ENCODE measurements at places on chromosomes 5 and 9.

GRCh38 chr5:61482980-61483379 is 150.9 kb downstream of the ZSWIM6 start:
- no peaks in the 10 kb centered on the region for H3K27me3 ChIP-seq
- peaks cover 80% of the 10 kb centered on the region for H3K36me3 ChIP-seq
- H3K4me3 ChIP-seq = no peak overlapping the region
- no peak for DNase-seq
- no peak overlapping the region for H3K27ac ChIP-seq
- peaks cover 5% of the 10 kb centered on the region for H3K4me1 ChIP-seq

DNA sequence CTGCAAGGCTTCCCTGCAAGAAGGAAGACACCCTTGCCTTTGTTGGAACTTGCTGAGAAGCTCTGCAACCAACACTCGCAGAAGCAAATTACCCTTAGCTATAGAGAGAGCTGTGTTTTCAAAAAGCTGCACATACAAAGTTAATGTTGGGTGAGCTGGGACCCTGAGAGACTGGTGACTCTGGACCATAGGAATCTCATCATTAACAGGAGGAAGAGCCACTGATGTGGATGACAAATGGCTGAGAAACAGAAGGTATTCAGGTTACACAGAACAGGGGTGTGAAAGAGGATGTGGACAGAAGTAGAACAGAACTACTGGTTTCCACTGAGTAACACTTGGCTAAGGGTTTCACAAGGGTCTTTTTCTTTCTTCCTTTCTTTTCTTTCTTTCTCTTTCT is 493.5 kb downstream of the IRX1 start:
- no peaks in the 10 kb centered on the region for H3K36me3 ChIP-seq
- H3K27me3 ChIP-seq = peaks cover 13% of the 10 kb centered on the region
- peak overlapping the region; percentile 23 for H3K27ac ChIP-seq
- DNase-seq = no peak
- no peak overlapping the region for H3K4me3 ChIP-seq
- H3K4me1 ChIP-seq = peaks cover 5% of the 10 kb centered on the region

DNA sequence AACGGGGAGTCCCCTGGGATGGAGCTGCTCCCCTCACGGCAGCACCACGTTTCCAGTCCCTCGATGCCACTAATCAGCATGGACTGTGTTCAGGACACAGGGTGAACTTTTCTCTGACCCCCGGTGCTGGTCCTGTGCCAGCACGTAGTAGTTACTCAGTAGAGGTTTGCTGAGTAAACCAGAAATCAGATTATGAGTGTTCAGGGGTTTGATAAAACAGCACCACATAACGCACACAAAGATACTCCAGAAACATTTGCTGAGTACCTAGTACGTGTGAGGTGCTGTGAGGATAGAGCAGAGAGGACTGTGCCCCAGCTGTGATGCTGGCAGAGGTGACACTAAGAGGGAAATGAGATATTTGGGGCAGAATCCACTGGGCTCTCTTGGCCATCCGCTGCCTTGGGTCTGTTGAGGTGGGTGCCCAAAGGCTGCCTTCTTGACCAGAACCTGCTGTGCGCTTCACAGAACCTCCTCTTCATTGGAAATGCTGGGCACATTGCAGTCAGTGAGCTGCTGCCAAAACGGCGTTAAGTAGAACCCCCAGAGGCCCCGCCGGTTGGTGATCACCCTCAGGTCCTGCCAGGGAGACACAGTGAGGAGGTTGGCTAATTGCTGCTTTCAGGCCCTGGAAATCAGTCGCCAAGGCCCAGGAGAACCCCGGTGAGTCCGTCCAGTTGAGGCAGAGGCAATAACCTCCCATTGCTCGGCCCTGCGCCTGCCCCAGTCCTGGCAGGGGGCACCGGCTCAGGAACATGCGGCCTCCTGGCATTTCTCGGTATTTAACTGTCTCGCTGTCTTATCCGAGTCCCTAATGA is 49.4 kb downstream of the NEURL1B start:
- H3K4me1 ChIP-seq = peaks cover 13% of the 10 kb centered on the region
- H3K27ac ChIP-seq = no peak overlapping the region
- no peak for DNase-seq
- H3K36me3 ChIP-seq = no peaks in the 10 kb centered on the region

GRCh38 chr9:114014044-114014443 is 64.1 kb downstream of the AMBP start:
- H3K27ac ChIP-seq = no peak overlapping the region
- peaks cover 80% of the 10 kb centered on the region for H3K36me3 ChIP-seq
- DNase-seq = no peak
- H3K27me3 ChIP-seq = no peaks in the 10 kb centered on the region
- no peaks in the 10 kb centered on the region for H3K4me1 ChIP-seq

DNA sequence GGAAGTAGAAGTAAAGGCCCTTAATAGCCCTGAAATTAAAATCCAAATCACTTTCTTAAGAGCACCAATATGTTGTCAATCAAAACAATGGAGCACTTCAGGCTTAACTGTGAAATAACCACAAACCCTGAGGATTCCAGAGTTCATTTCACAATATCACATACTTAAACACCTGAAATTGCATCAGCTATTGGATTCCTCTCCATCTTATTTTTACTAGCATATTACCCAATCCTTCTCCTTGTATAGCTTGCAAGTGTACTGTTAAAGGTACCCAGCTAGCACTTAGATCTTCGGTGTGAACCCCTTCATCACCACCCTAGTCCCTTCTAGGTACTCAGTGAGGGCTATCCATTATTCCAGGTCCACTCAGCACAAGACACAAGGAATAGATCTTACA is 287.3 kb downstream of the EFNA5 start:
- peaks cover 42% of the 10 kb centered on the region for H3K4me1 ChIP-seq
- H3K36me3 ChIP-seq = peaks cover 25% of the 10 kb centered on the region

- no peaks in the 10 kb centered on the region for H3K27me3 ChIP-seq
- H3K36me3 ChIP-seq = peaks cover 5% of the 10 kb centered on the region
- H3K4me1 ChIP-seq = peaks cover 16% of the 10 kb centered on the region
- peak overlapping the region; percentile 92 for H3K27ac ChIP-seq
- no peak overlapping the region for H3K4me3 ChIP-seq
Observed at GRCh38 chr5:1067141-1068121, 44.4 kb downstream of the SLC12A7 start.

DNA sequence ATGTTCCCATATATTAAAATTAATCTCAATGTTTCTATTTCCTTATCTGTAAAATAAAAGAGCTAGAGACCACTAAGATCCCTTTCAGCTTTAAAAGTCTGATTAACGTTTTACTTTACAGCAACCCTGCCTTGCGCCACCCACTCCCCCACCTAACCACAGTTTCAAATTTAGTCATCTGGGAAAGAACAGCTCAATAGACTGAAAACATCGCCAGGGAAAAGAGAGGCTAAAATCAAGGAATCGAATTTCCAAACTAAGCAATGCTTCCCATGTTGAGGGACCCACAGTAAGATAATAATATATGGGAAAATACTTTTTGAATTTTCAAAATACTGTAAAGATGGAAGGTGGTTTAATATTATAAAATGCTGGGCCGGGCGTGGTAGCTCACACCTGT is 6.6 kb downstream of the SAXO1 start:
- no peaks in the 10 kb centered on the region for H3K27me3 ChIP-seq
- peaks cover 24% of the 10 kb centered on the region for H3K4me1 ChIP-seq
- DNase-seq = no peak
- no peak overlapping the region for H3K4me3 ChIP-seq
- H3K36me3 ChIP-seq = no peaks in the 10 kb centered on the region
- H3K27ac ChIP-seq = peak overlapping the region; percentile 81

GRCh38 chr5:67699560-67699959 is 503.0 kb upstream of the CD180 start:
- no peak overlapping the region for H3K27ac ChIP-seq
- no peaks in the 10 kb centered on the region for H3K4me1 ChIP-seq
- DNase-seq = no peak
- H3K36me3 ChIP-seq = peaks cover 40% of the 10 kb centered on the region
- H3K4me3 ChIP-seq = no peak overlapping the region

GRCh38 chr5:39455645-39456044 is 30.9 kb upstream of the DAB2 start:
- no peaks in the 10 kb centered on the region for H3K36me3 ChIP-seq
- no peak overlapping the region for H3K4me3 ChIP-seq
- H3K27ac ChIP-seq = no peak overlapping the region
- H3K4me1 ChIP-seq = no peaks in the 10 kb centered on the region

DNA sequence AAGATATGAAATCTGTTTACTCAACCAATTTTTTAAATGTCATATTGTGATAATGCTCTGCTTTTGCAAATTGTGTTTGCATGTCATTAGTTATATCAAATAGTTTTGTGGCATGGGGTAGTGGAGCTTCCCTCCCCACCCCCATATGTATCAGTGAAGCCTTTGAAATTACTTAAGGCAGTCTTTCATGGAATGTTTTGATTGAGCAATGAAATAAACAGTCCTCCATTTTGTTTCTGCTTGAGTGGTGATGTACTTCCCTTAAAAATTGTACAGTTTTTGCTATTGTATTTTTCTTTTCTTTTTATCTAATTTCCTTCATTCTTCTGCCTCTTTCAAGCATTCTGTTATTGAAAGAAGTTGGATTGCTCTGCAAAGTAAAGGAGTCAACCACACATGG is 3.5 kb downstream of the SOWAHA start:
- no peak for DNase-seq
- H3K4me1 ChIP-seq = peaks cover 18% of the 10 kb centered on the region
- H3K36me3 ChIP-seq = no peaks in the 10 kb centered on the region
- H3K27me3 ChIP-seq = peaks cover 72% of the 10 kb centered on the region
- H3K27ac ChIP-seq = no peak overlapping the region
- H3K4me3 ChIP-seq = no peak overlapping the region

DNA sequence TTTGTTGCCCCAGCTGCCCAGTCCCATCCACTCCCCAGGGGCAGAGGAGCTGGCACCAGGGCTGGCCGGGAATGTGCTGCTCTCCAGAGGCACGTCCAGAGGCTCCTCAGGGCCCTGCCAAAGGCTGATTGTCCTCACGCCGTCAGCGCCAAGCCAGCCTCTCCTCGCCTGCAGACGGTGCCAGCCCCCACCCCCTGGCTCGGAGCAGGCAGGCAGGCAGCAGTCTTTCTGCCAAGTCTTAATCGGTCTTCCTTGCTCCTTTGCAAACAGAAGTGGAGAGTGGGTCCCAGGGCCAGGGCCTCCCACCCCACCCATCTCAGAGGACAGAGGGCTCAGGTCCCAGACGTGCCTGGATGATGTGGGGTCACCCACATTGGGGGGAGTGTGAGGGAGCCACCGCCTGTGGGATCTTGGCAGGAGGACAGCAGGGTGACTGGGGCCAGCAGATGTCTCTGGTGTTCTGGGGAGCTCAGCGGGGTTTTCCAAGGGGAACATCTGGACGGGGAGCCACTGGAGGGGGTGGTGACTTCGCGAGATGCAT is 36.3 kb downstream of the FAM163B start:
- no peak overlapping the region for H3K4me3 ChIP-seq
- peaks cover 47% of the 10 kb centered on the region for H3K4me1 ChIP-seq
- DNase-seq = no peak
- H3K36me3 ChIP-seq = no peaks in the 10 kb centered on the region

GRCh38 chr9:34644766-34645314 is 1.6 kb upstream of the GALT start:
- H3K4me1 ChIP-seq = peaks cover 49% of the 10 kb centered on the region
- DNase-seq = no peak
- peaks cover 23% of the 10 kb centered on the region for H3K36me3 ChIP-seq

GRCh38 chr5:29902859-29903258 is 1290.6 kb upstream of the CDH6 start:
- H3K27me3 ChIP-seq = no peaks in the 10 kb centered on the region
- DNase-seq = no peak
- no peaks in the 10 kb centered on the region for H3K4me1 ChIP-seq
- no peak overlapping the region for H3K27ac ChIP-seq
- H3K36me3 ChIP-seq = no peaks in the 10 kb centered on the region

DNA sequence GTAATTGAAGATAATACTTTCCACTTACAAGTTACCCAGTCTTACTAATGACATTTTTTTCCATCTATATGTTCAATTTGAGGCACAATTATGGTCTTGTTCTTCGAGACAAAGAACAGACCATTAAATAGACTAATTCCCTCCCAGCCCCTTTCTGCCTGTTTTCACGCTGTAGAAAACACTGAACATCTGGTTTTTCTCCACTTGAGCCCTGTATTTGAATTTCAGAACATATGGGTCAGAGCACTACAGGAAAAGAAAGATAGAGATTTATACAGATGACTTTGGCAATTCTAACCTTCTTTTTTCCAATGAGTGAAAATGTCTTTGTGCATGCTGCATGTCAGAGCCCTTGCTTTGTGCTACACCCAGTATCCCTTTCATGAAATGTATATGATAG is 506.9 kb downstream of the LRRC70 start:
- no peak overlapping the region for H3K27ac ChIP-seq
- no peak overlapping the region for H3K4me3 ChIP-seq
- no peaks in the 10 kb centered on the region for H3K4me1 ChIP-seq
- H3K27me3 ChIP-seq = no peaks in the 10 kb centered on the region

- no peak for DNase-seq
- peaks cover 24% of the 10 kb centered on the region for H3K4me1 ChIP-seq
- H3K27me3 ChIP-seq = peaks cover 70% of the 10 kb centered on the region
- H3K36me3 ChIP-seq = no peaks in the 10 kb centered on the region
Observed at GRCh38 chr5:135473956-135474670, 22.0 kb upstream of the TIFAB start.
